ENCODE measurements at places on chromosomes 16 and 17.
A peak's percentile ranks its signal among the peaks of the same experiment; 100 is the strongest.

- no peak for DNase-seq
These were observed 358.8 kb downstream of the C16orf95 start for GRCh38 chr16:86958423-86958822.

DNA sequence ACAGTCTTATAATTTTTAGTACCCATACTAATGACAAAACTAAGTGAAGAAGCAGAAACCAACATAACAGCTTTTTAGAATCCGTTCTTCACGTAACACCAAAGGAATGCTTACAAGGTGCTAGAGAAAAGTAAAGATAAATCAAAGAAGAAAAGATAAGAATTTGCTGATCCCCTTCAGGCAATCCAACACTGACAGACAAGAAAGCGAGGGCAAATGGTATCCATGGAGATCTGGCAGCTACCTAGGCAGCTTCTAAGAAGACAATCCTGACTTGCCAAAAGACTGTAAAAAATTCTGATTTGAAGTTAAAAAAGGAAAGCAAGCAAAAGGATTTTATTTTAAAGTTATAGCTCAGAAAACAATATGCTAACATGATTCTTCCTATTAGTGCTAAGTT, 14.6 kb downstream of the BBS2 start:
- DNase-seq = peak; percentile 59

- DNase-seq = no peak
These were observed 14.1 kb downstream of the ZFP3 start for GRCh38 chr17:5092218-5093010.

GRCh38 chr17:81200695-81201580, 21.8 kb downstream of the CEP131 start:
- peak; percentile 76 for DNase-seq

- DNase-seq = no peak
These were observed 41.1 kb downstream of the MYO18A start for GRCh38 chr17:29138971-29139691.

- DNase-seq = no peak
These were observed 140.5 kb downstream of the C16orf95 start for GRCh38 chr16:87176735-87177134.

GRCh38 chr17:9615486-9615885, 29.8 kb upstream of the USP43 start:
- DNase-seq = no peak

GRCh38 chr16:24102209-24102660, 153.9 kb upstream of the CACNG3 start:
- DNase-seq = peak; percentile 32

All from mesendoderm (in vitro differentiated cells).